ENCODE measurements at places on chromosomes 7 and 10.

DNA sequence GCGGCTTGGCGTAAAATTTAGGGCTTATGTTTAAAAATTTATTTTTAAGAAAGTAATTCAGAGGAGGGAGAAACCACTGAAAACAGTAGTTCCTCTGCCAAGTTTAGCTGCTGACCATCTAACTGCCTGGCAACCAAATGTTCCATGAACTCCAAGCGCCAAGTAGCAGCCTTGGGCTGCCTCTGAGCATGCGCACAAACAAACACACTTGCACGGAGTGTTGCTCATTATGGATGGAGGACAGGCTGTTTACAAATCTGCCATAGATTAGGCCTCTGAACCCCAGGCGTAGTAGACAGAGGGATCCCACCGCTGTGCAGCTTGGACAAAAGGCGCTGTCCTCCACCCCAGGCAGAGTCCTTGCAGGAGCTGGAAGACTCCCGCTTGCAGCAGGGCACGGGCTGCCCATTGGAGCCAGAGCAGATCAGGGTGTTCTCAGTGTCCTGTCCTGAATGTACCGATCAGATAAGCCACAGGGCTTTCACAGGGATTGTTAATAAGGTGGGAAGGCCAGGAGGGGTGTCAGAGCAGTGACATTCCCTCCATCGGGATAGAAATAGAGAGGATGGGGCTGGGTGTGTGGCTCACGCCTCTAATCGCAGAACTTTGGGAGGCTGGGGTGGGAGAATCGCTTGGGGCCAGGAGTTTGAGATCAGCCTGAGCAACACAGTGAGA is 47.7 kb upstream of the LYZL1 start:
- no peak for DNase-seq

GRCh38 chr7:130345136-130345535 is 520 bp downstream of the CPA5 start:
- DNase-seq: no peak

- DNase-seq: no peak
These were observed 13.0 kb downstream of the SEMA3A start for GRCh38 chr7:84181628-84182027.

DNA sequence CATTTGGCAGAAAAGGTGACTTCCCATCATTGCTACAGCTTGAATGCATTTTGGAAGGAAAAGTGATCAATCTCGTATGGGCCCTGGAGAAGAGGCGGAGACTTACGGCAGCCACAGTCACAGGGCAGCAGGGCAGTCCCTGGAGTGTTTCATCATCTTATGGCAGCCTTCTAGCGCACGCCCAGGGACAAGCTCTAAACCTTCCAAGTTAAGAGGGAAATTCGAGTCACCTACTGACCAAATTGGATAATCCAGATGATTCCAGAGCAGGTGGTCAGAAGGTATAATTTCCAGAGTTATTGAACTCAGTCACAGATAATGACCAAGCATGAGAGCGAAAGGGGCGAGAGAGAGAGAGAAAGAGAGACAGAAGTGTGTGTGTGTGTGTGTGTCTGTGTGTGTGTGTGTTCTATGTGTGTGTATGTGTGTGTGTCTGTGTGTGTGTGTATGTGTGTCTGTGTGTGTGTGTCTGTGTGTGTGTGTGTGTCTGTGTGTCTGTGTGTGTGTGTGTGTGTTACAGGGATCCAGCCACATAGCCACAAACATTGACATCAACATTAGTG is 123.7 kb upstream of the ADAM12 start:
- no peak for DNase-seq

DNA sequence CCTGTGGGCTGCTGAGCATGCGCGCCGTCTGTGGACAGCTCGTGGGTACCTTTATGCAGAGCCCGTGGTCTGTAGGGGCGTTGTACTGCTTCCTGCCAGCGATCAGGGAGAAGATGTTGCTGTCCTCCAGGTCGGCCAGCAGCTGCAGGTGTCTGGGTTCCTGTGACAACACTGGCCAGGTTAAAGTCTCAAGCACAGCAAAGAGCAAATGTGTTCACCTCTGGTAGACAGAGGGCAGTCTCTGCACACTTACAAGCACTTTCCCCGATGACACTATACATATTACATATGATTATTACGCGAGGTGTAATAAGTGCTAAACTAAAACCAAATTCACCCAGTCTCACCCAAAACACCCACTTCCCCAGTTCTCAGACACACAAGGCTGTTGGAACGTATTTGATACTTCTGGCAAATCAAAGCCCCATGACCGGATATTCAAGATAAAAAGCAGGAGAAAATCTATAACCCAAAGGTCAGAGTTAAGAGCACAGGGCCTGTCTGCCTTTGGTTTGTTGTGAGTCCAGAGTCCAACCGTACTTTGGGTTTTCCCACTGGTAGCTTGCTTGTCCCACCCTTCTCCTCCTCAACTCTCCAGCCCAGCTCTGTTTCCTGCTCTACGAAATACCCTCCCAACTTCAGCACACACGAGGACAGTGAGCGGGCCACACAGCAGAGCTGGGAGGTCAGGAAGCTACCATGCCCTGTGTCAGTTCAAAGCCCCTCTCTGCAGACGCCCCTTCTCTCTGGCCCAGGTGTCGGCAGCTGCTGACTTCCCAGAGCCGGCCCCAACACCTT is 49.7 kb upstream of the DDC start:
- DNase-seq: no peak

DNA sequence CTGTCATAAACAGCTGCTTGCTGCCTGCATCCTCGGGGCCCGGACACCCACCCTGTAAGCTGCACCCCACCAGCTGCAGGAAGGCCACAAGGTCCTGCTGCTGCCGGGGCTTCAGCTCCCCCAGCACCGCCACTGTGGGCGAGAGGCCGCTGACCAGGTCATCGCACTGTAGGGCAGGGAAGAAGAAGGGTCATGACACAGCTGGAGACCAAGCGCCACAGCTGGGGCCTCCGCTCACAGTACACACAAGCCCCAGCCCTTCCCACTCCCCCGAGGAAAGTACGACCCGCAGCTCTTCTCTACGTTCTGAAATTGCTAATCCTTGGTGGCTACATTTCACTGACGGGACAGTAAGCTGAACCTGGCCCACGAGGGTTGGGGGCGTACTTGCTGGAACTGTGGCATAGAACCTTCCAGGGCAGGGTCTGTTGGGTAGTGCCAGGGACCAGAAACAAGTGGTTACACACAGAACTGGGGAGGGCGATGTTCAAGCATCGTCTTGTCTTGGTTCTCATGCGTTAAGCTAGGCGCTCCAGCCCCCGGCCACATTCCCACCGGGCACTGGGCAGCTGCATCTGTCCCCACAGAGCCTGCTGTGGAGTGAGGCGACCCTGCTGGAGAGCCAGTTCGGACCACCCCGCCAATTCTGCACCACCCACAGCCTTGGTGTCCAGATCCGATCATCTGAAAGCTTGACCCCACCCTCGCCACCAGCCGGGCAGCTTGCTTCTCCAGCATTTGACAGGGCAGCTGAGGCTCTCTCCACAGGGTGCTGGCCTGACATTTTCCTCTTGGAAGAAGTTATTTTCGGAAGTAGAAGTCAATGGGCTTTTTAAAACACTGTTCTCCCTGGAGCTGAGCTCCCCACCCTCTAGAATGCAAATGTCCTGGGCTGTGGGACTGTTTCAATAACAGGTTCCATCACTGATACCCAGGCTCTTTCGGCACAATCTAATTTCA is 50.8 kb downstream of the GSDME start:
- DNase-seq: no peak

GRCh38 chr10:131860806-131861440 is 39.9 kb upstream of the PPP2R2D start:
- no peak for DNase-seq

DNA sequence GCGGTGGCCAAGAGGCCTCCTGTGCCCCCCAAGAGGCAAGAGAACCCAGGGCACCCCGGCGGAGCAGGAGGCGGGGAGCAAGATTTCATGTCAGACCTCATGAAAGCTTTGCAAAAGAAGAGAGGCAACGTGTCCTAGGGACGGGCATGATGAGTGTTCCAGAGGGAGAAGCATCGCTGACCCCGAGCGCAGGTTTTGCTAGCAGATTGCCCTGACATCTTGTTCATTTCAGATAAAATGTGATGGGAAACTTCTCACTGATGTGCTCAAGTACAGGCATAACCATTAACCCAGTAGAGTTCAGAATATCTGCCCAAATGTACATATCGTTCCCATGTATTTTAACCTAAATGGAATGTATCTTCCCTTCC is 129.2 kb downstream of the APBB1IP start:
- DNase-seq: no peak

DNA sequence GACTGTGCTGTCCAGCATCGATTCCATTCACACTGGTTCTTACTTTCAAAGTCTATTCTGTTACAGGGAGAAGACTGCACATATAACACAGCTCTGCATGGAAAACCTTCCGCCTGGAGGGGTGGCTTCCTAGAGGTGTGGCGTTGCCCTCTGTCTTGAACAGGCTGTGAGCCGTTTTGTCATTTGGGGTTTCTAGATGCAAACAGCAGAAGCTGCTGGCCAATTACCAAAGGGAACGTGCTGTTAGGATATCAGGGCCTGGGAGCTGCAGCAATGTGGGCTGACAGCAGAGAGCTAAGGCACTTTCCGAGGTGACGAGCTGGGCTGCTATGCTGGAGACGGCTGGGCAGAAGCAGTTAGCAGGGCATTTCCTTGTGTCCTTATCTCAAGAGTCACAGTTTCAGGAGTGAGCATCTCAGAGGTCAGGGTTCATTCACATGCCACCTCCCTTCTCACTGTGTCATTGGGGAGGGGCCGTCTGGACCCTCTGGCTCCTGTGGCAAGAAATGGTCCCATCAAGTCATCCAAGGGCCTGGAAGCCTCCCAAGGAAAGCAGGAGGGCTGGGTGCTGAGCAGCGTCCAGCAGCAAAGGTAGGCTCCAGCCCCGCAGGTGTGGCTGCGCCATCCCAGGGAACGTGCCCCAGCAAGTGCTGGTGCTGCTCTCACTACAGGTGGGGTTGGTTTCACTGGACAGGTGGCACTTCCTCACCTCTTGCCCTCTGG is 106.5 kb downstream of the WDR37 start:
- no peak for DNase-seq
